ENCODE measurements at places on chromosomes 16 and 17.

DNA sequence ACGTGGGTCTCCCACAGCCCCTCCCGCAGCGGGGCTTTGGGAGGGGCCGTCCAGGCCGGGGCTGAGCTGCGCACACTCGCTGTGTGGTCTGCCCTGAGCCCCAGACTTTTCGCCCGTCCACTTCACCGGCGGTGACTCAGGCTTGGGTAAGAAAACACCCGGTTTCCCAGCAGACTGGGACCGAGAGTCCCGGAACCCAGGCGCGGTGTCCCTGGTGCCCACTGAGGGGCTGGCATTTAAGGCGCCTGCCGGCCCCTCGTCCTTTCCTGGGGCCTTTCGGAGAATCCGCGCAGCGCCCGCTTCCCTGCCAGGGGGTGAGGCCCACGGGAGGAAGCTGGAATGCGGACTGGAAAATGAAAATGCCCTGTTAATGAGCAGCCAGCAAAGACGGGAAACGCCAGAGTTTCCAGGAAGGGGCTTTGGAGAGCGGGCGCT lies 100.3 kb downstream of the C16orf95 start:
- DNase-seq, result no peak

DNA sequence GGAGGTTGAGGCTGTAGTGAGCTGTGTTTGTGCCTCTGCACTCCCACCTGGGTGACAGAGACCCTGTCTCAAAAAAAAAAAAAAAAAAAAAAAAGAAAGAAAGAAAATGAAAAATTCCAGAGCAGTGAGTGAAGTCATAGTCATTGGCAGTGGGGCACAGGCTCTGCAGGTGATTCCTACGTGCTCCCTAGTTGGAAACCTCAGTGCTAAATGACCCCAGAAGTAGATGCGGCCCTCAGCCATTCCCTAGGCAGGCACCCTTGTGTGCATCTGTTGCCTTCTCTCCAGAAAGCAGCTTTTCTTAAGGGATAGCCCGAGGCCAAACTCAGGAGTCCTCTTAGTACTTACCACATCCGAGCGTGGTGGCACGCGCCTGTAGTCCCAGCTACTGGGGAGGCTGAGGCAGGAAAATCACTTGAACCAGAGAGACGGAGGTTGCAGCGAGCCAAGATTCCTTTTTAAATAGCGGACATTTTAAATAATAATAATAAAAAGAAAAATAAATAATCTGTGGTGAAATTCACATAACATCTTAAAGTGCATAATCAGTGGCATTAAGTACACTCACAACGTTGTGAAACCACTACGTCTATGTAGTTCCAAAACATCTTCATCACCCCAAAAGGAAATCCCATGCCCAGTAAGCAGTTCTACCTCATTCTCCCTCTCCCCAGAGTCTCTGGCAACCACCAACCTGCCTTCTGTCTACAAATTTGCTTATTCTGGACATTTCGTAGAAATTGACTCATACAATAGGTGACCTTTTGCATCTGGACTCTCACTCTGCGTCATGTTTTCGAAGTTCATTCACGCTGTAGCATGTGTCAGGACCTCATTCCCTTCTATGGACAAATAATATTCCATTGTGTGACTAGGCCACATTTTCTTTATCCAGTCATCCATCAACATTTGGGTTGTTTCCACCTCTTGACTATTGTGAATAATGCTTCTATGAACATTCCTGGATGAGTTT lies 12.5 kb upstream of the SPHK1 start:
- DNase-seq, result no peak

DNA sequence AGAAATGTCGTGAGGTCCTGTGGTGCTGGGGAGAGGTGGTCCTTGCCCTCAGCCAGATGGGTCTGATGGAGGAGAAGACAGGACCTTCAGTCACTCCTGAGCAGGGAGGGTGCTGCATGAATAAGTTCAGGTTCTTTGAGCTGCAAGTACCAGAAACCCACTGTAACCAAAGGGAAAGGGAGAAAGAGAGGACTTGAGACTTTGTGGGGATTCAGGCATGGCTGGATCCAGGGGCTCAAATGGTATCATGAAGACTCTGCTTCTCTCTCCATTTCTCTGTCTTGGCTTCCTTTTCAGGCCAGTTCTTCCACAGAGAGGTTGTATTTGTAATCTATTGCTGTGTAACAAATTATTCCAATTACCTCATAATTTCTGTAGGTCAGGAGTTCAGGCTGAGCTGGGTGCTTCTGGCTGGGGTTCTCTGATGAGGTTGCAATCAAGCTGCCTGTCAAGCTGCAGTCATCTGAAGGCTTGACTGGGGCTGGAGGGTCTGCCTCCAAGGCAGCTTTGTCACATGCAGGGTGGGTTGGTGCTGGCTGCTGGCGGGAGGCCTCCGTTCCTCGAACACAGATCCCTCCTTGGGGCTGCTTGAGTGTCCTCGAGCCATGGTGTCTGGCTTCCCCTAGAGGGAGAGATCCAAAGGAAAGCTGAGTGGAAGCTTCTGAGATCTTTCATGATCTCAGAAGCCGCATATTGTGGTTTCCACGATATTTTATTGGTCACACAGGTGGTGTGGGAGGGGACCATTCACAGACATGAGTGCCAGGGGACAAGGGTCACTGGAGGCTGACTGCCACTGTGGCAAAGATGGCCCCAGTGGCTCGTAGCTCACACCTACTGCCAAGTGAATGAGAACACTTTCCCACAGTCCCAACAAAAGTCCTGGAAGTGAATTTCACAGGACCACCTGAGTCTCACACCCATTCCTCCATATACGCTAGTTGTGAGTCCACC lies 5.9 kb upstream of the ADCY7 start:
- DNase-seq, result no peak

GRCh38 chr17:77618731-77619130 lies 339.8 kb upstream of the TNRC6C start:
- no peak for DNase-seq

DNA sequence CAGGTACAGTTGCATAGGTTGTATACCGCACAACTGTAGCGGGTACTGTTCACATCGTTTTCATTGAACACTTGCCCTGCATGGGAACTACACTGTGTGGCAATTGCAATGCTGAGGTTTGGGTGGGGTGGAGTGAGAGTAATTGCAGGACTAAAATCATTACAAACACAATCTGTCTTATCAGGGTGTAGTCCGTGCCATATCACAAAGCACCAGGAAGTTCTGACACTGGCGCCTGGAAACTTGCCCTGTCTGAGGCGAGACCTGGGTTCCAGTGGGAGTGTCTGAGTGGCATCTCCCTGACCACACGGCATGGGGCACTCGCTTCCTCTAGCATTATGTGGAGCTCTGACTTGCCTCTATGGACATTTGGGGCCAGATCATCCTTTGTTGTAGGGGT lies 153.4 kb downstream of the RGS9 start:
- no peak for DNase-seq

- no peak for DNase-seq
Observed at GRCh38 chr17:39084558-39084957, 66.9 kb downstream of the PLXDC1 start.

GRCh38 chr16:88035292-88035691 lies 84.1 kb downstream of the BANP start:
- no peak for DNase-seq

DNA sequence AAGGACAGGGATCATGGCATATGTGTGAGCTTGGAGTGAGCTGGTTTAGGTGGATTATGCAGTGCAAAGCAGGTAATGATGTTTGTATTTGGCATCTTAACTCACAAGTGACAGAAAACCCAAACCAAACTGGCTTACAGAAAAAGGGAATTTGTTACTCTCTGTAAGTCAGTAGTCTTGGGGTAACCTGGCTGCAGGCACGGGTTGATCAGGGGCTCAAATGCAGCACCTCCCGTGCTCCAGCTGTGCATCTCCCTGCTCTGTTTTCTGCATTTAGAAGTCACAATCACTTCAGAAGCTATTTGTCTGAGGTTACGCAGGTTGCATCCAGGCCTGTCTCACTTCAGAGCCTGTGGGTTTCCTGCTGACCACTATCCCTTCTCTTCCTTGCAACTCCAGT lies 354.3 kb downstream of the CPPED1 start:
- DNase-seq, result no peak

- DNase-seq, result no peak
Observed at GRCh38 chr17:81898029-81898866, 3.8 kb upstream of the NPB start.

DNA sequence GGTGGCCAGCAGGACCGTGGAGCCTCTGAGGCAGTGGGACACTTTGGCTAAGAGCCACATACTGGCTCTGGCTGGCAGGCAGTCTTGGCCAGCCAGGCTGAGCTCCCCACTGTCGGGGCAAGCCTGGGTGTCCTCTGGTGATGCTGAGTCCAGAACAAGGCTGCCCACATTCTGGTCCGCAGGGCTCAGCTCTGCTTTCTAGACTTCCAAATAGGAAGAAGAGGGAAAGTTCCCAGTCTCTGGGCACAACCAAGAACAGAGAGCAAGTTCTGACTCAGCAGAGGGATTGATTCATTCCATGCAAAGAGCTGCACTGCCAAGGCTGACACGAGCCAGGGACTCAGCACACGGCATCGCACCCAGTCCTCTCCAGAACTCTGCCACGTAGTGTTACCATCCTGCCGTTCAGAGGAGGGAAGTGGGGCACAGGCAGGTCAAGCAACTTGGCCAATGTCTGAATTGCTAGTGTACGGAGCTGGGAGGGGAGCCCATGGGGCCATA lies 58.9 kb downstream of the NOS2 start:
- no peak for DNase-seq

- no peak for DNase-seq
Observed at GRCh38 chr17:42667088-42667951, 8.2 kb downstream of the TUBG2 start.

DNA sequence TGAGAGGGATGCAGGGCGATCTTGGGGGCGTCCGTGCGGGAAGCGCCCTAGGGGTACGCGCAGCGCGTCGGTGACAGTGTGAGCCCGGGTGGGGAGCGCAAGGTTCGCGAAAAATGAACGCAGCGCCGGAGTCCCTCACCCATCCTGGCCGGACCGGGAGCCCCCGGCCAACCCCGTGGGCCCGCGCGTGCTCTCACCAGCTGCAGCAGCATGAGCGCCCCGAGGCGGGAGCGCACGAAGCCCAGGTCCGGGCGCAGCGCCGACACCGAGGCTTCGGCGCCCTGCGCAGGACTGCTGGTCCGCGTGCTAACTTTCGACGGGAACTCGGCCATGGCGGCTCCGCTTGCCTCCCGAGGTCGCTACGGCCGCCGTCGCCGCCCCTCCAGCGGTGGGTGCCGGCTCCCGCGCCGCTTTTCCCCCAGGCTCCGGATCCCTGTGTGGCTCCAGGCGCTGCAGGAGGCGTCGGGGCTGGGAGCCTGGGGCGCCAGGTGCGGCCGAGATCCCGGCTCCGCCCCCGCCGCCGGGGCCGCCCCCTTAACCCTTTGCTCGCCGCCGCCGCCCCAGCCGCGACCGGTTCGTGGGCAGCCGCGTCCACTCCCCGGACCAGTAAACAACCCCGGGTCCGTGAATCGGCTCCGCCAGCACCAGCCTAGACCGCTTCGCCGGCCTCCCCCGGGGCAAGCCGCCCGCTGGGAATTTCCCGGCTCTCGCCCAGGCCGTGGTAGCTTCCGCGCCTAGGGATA lies at the start of gene PLLP:
Gene PLLP (minus strand): TSS at position 464 of the 743 bp plus-strand sequence. CDS start 132 bp downstream, at position 332.
- peak; percentile 27 for DNase-seq

DNA sequence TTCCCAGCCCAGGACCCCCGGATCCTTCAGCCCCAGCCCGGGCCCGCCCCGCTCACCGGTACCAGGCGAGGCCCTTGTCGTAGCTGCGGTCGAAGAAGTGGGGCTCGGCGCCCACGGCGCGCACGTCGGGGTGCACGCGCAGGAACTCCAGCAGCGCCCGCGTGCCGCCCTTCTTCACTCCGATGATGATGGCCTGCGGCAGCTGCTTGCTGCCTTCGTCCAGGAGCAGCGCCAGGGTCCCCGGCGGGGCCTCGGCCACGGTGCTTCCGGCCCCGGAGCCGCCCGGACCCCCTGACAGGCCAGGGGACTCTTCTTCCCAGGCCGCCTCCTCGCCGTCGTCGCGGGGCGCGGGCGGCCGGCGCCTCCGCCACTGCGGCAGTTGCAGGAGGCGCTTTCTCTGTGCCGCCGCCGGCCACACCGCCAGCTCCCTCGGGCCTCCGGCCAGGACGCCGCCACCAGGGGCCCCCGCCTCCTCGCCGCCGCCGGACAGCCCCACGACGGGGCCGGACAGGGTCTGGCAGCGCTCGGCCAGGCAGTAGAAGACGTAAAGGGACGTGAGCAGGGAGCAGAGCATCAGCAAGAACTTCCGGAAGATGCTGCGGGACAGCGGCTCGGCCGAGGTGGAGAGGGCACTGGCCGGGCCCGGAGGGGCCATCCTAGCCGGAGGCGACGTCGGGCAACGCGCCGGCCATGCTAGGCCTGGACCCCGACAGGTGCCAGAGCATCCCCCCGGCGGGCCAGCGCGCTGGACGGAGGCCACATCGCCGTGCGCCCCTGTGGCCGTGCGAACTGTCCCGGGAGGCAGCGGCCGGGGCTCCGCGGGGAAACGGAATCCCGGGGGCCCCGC lies 1.0 kb downstream of the HS3ST3A1 start:
- no peak for DNase-seq

DNA sequence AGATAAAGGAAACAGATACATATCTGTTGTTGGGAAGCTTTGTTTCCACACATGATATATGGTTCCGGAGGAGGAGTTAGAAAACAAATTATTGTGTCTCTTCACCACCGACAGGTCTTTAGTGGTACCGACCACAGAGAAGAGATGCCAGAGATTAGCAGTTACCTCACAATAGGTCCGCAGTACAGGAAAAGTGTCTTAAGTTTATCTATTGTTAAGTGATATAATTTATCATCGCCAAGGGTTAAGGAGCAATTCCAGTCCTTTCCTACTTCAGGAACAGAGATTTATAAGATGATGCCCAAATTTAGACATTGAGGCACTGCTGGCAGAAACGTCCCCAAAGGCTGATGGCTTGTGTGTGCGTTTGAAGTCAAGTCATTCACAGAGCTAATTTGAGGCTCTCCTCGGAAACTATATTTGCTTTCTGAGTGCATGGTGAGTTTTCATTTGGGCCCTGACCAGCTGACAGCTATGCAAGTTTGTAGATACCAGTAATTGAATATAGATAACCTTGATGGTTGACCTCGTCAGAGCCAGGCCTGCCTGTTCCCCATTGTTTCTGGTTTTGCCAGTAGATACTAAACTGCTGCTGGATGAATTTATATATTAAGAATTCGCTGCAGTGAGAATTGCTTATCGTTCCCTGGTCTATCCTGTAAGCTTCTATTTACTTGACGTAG lies 196.4 kb upstream of the IRX3 start:
- no peak for DNase-seq

DNA sequence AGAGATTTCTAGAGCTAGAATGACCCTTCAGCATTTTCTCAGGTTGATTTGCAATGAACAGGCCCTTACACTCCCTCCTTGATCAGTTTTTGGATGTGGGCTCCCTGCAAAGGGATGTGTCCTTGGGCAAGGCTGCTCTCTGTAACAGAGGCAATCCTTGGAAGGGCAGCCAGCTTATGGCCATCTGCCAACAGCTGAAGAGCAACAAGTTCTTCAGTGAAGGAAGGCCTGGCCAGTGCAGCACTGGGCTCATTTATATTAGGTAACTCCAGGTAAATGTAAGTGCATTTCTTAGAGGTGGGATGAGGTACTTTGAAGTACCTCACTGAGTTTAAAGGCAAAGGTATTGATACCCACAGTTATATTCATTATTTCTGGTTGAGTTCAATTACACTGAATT lies 114.3 kb upstream of the KCNJ16 start:
- no peak for DNase-seq

DNA sequence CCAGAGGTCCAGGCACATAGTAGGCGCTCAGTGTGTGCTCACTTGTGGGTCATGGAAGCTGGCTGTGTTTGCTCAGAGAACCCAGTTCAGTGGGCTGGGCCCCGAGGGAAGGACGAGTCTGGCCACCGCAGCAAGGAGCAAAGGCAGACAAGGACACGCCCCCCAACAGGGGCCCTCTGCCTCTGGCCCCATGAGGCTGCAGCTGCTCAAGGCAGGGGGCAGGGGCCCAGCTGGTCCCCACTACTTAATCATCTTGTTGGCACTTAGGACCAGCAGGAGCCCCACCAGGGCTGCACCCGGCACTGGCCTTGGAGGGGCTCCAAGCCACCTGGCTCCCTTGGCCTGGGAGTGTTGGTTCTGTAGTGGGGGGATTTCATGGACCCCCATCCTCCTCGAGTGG lies 16.1 kb downstream of the KCNJ12 start:
- no peak for DNase-seq
